Activated gamma-delta T cell treated with anti-CD3 and anti-CD28 coated beads, Interleukin-2, amount 50 U/mL, for 16 hours (primary cell): ENCODE measurements at places on chromosomes 12 and 14.

DNA sequence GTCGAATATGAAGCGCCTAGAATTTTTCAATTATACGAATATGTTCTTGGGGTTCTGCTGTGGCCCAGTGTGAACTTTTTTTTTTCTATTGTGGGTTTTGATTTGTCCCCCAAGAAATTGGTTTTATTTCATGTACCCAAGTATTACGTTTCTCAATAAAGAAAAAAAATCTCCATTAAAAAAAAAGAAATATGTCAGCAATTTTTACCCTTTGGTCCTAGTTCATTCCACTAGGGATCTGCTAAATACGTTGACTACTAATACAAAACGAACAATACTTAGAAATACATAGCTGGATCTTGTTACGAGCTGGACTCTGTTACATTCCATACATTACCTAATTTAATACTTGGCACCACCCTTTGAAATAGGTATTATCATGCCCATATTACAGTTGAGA, 216.9 kb downstream of the SLC16A7 start:
- no peak for DNase-seq

DNA sequence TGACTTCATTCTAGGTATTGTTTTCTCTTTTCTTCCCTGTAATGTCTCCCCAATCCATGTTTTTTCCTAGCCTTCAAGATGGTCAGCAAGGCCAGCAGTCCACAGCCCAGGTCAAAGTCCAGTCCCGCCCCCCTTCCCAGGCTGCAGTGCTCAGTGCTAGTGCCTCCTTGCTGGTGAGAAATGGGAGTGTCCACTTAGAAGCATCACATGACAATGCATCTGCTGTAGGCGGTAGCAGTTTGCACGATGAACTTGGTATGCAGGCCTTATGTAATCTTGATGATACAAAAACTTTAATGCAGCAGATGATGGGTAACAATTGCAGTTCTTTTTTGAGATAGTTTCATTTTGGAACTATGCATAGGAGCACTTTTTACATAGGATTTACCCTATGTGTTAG, 88.4 kb downstream of the PCNX1 start:
- DNase-seq, result no peak

DNA sequence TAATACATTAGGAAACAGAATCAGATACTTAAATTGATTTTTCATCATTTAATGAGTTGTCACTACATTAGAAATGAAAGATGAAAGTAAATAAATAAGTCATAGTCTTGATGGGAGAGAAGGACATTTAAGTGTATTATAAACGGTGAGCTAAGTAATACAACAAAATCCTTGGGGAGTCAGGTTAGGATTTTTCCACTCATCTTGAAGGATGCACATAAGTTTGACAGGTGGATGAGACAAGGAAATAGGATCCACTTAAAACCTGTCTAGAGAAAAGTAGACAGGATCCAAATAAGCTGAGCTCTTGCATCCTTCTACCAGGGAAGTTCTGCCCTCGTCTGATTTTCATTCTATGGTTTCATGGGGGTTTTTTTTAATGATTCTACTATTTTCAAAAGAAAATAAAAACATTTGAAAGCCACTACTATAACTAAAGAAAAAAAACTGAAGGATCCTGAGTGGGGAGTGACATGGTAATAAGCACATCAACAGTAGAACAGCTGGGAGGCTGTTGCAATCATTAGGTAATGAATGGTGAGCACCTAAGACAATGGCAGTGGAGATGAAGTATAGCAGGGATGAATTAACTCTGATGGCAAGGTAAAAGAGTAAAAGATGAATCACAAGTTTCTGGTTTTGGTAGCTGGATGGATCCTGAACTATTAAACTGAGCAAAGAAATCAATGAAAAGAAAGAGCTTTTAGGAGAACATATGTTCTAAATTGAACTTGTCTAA, 17.0 kb downstream of the CEP128 start:
- no peak for DNase-seq

- DNase-seq, result no peak
Measured at GRCh38 chr12:64821116-64821630, 3.3 kb upstream of the TBC1D30 start.

- no peak for DNase-seq
Measured at GRCh38 chr14:82604819-82605218, 1071.2 kb upstream of the SEL1L start.

- no peak for DNase-seq
Measured at GRCh38 chr12:34303091-34303870, 281.0 kb downstream of the ALG10 start.

DNA sequence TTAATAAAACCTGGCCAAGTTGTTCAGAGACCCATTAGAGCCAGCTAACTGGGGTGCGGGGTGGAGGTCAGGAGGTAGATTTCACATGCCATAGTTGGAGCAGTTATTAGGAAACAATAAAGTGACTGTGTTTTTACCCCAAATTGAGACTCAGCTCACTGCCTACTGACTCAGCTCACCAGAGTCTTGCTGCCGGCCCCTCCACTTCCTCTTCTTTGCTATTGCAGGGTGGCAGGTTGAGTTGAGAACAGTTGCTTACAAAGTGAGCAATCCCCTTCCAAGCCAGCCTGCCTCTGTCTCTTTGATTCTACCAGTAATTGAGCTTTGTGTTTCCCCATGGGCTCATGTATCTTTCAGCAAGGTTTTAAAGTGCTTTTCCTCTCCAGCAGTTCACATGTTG, 12.9 kb downstream of the ST8SIA1 start:
- DNase-seq, result no peak

GRCh38 chr14:61099216-61099835, 118.3 kb downstream of the SLC38A6 start:
- no peak for DNase-seq

DNA sequence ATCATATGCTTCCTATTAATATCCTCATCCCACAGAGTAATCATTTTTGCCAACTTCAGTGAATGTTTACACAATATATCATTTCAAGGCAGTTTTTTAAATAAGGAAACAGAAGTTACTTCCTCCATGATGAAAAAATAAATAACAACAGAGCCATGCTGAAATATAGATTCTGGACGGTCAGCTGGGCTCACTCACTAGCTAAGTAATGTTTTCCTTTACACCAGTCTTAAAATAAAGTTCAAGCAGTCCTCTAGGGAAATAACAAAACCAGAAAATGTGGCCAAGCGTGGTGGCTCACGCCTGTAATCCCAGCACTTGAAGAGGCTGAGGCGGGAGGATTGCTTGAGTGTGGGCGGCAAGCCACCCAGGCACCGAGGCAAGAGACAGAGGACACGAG, 28.7 kb downstream of the AICDA start:
- DNase-seq, result no peak

GRCh38 chr14:51566831-51567582, 84.7 kb upstream of the FRMD6 start:
- DNase-seq, result no peak

GRCh38 chr12:2509137-2509536, 285.6 kb upstream of the FKBP4 start:
- DNase-seq, result no peak

- DNase-seq, result no peak
Measured at GRCh38 chr14:39383026-39383660, 49.1 kb downstream of the FBXO33 start.

DNA sequence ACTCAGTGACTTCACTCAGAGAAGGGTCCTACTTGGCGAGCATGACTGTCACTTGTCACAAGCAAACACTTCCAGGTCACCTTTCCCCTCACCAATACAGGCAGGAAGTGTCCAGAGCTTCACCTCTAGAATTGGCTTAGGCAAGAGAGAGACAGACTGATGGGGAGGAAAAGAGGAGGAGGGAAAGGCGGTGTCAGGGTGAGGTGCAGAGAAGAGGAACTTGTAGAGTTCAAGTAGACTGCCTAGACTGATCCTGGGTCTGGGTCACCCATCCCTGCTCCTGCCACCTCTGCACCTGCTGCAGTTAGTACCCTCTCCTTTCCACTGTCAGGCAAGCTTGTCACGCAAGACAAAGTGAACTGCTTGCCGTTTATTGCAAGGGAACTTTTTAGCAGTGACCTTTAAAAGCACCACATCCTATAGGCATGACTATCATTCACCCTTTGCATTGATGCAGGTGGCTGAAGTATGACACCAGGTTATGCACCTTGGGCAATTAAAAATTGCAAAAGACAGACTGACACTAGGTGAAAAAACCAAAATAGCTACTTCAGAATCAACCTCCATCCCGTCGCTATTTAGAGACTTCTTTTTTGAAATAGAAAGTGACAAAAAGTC, 292.4 kb downstream of the SYT1 start:
- no peak for DNase-seq

GRCh38 chr12:24467226-24467625, 481.7 kb downstream of the BCAT1 start:
- DNase-seq, result no peak
